ENCODE measurements at places on chromosomes 7 and 10. TPM values are rescaled to one million over a fixed set of nuclear protein-coding genes. Genes with fewer than 3 reads are reported as not detected.

- H3K27me3 ChIP-seq = no peaks in the 10 kb centered on the region
- no peak for DNase-seq
- H3K27ac ChIP-seq = no peak overlapping the region
- no peaks in the 10 kb centered on the region for H3K36me3 ChIP-seq
Measured at GRCh38 chr10:114777415-114777814, 44.2 kb upstream of the FHIP2A start.

The GDF2 gene
- total RNA-seq = not detected

The PDE1C gene
- total RNA-seq = not detected

DNA sequence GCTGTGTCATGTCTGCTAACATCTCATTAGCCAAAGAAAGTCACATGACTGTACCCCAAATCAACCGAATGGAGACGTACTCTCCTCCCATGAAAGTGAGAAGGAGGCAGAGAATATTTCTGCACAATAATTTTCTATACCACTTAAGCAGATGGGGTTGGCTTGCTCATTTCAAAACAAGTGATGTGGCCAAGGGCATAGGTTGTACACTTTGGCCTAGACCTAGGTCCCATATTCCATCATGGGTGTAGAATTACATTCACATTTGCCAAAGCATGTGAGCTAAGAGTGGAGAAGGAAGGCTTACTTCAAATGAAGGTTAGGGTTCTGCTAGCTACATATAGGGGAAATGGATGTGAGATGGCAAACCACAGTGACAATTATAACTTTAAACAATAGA lies 83.0 kb downstream of the ZNF365 start:
- peaks cover 8% of the 10 kb centered on the region for H3K4me1 ChIP-seq
- H3K27me3 ChIP-seq = peaks cover 2% of the 10 kb centered on the region
- DNase-seq = no peak

The HBP1 gene
- 24.2 TPM for total RNA-seq

DNA sequence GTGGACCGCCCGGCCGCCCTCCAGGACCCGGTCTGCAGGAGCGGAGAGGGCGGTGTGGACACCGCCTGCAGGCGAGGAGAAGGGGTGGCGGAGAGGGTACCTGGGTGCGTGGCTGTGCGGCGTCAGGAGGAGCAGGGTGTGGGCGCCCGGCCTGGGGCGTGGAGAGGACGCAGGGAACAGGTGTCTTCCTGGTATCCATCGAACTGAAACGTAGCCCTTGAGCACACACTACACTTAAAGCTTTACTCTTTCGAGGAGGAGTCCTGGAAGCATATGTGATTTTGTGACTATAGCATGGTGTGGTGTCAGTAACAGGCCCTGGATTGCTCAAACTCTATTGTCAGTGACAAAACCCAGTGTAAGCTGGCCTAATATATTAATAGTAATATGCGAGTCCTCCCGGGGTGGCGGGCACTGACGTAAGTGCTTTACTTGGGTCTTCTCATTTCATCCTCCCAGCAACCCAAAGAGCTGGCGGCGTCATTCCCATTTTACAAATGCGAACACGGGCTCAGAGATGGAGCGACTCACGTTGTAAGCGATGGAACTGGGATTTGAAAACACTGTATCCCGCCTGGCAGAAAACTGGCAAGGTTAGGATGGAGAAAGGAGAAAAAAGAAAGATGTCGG lies 508 bp upstream of the TECPR1 start:
- H3K27me3 ChIP-seq = no peaks in the 10 kb centered on the region
- peaks cover 8% of the 10 kb centered on the region for H3K4me1 ChIP-seq
- H3K36me3 ChIP-seq = no peaks in the 10 kb centered on the region
- H3K4me3 ChIP-seq = peak overlapping the region; percentile 68
- no peak for DNase-seq

DNA sequence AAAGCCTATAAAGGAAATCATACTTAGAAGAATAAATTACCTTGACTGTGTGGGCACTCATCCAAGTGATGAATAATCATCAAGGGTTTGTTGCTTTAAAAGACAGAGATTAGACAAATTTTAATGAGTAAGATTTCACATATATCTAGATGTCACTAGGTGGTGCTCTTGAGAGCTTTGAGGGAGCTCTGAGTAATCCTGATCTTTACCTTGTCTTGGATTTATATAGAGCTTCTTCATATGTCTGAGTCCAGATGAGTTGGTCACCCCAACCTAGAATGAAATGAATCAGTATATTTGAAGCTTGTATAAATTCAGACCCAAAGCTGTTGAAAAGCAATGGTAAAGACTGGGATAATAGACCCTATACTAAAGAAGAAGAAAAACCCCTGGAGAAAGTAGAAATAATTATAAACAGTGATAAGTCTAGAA lies 3.7 kb downstream of the AGR2 start:
- DNase-seq = no peak
- H3K27ac ChIP-seq = peak overlapping the region; percentile 13
- peaks cover 11% of the 10 kb centered on the region for H3K36me3 ChIP-seq
- no peaks in the 10 kb centered on the region for H3K27me3 ChIP-seq
- peaks cover 29% of the 10 kb centered on the region for H3K4me1 ChIP-seq

The VGF gene
- 1.3 TPM for total RNA-seq

The CNPY1 gene
- not detected for total RNA-seq

DNA sequence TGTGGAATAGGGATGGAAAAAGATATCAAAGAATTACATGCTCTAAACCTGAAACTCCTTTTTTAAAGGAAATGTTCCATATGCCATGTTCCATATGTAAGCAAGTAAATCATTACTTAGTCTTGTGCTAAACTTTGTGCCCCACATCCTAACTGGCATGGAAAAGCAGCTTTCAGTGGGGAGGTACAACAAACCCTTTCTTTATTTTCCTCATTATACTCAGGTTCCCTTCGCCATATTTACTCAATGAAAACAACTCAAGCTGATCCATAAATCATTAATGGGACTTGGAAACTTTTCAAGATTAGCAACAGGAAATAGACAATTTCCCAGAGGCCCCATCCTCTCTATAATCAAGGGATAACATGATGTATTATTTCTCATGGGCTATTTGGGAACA lies 56.0 kb downstream of the GSAP start:
- H3K4me1 ChIP-seq = peaks cover 16% of the 10 kb centered on the region
- no peaks in the 10 kb centered on the region for H3K27me3 ChIP-seq
- peak overlapping the region; percentile 57 for H3K27ac ChIP-seq
- no peak overlapping the region for H3K4me3 ChIP-seq

DNA sequence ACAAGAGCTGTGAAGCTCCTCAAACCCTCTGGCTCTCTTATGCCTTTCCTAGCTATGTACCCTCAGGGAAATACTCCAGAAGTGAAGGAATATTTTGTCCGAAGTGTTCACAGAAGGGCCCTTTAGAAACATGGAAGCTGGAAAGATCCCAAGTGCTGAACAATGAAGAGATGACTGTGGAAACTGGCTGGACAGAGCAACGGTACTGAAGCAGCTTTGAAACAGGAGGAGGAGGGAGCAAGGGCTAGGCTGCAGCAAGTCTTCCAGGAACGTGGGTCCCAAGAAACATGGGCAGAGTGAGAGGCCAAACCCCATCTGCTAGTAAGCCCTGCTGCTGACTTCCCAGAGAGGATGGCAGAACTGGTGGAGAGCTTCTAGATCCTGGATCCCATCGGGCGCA lies 3.0 kb upstream of the PSAP start:
- H3K4me1 ChIP-seq = peaks cover 10% of the 10 kb centered on the region
- no peak overlapping the region for H3K27ac ChIP-seq
- no peaks in the 10 kb centered on the region for H3K27me3 ChIP-seq

GRCh38 chr10:78416031-78417011 lies 382.7 kb downstream of the RPS24 start:
- DNase-seq = no peak
- no peaks in the 10 kb centered on the region for H3K36me3 ChIP-seq
- H3K4me1 ChIP-seq = peaks cover 7% of the 10 kb centered on the region

- no peak overlapping the region for H3K4me3 ChIP-seq
- H3K27me3 ChIP-seq = no peaks in the 10 kb centered on the region
- DNase-seq = no peak
- H3K27ac ChIP-seq = no peak overlapping the region
- H3K36me3 ChIP-seq = no peaks in the 10 kb centered on the region
- H3K4me1 ChIP-seq = no peaks in the 10 kb centered on the region
Measured at GRCh38 chr7:1861799-1862458, 191.9 kb downstream of the ELFN1 start.

DNA sequence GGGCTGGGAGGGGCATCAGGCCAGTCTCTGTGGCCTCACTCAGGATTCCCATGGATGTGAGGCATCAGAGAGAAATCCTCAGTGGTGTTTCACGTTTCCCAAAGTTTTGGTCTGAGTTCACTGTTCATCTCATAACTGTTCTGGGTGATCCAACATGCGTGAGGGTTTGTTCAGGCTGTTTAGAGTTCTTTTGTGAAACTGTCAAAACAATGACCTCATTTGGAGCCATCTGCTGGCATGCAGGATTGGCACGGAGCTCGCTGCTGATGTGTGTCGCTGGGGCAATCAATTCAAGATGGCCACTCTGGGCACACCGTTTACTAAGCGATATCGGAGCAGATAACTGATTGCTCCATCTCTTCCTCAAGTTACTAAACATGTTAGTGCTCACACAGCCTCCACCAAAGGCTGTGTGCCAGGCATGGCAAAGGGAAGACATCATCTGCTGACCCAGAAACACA lies 365.6 kb downstream of the WDR11 start:
- no peak for DNase-seq
- H3K36me3 ChIP-seq = no peaks in the 10 kb centered on the region
- no peaks in the 10 kb centered on the region for H3K4me1 ChIP-seq
- H3K27me3 ChIP-seq = no peaks in the 10 kb centered on the region
- H3K4me3 ChIP-seq = no peak overlapping the region

The CPN1 gene
- 24.9 TPM for total RNA-seq

DNA sequence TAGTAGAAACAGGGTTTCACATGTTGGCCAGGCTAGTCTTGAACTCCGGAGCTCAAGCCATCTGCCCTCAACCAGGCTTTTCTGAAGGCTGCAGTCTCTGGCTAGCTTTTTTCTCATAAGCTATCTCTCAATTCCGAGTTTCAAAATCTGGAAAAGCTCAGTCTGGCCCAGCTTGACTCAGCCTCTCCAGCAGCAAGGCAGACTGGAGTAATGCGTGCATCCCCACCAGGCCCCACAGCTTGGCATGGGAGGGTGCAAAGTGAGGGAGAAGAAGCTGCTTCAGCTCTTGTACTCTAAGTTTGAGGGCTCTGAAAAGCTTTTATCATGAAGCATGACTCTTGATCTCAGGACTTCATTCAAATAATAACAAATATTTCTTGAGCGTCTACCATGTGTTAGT lies 4.8 kb downstream of the DHTKD1 start:
- H3K27me3 ChIP-seq = no peaks in the 10 kb centered on the region
- no peak overlapping the region for H3K4me3 ChIP-seq
- H3K36me3 ChIP-seq = no peaks in the 10 kb centered on the region
- no peak overlapping the region for H3K27ac ChIP-seq

GRCh38 chr7:47373871-47374451 lies 207.9 kb downstream of the TNS3 start:
- H3K4me1 ChIP-seq = no peaks in the 10 kb centered on the region
- H3K27ac ChIP-seq = peak overlapping the region; percentile 69
- DNase-seq = no peak
- H3K36me3 ChIP-seq = peaks cover 5% of the 10 kb centered on the region
- H3K27me3 ChIP-seq = no peaks in the 10 kb centered on the region
- H3K4me3 ChIP-seq = no peak overlapping the region

The FAM3C gene
- total RNA-seq = 40.2 TPM

The PRPS1L1 gene
- not detected for total RNA-seq

DNA sequence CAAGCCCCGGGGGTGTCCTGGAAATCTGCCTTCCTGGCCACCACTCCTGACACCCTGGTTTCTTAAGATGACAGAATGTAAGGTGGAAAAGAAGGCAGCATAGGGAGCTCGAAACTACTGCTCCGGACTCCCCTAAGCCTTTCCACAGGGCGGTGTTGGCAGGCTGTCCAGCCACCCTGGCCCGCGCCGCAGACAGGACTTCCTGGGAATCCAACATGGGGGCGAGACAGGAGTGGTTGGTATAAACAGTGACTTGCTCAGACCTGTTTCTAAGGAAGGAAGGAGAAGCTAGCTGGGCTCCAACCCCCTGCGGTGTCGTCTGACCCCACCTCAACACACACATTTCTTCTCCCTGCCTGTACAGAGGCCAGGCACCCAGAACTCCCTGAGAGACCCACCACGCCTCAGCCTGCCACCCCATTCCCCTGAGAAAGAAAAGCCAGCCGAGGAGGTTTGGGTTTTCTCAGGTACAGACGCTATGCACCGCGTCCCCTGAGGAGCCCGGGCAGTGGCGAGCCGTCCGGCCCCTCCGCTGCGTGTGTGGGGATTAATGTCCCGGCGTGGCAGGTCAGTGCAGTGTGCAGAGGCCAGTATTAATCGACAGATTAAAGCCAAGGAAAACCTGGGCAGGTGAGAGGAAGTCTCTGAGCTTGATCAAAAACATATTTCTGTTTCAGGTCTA lies 349.6 kb upstream of the MKI67 start:
- DNase-seq = no peak
- H3K36me3 ChIP-seq = no peaks in the 10 kb centered on the region
- H3K27ac ChIP-seq = no peak overlapping the region

GRCh38 chr7:35670856-35671569 lies 23.9 kb downstream of the HERPUD2 start:
- DNase-seq = no peak
- no peaks in the 10 kb centered on the region for H3K27me3 ChIP-seq
- no peak overlapping the region for H3K4me3 ChIP-seq
- no peaks in the 10 kb centered on the region for H3K36me3 ChIP-seq

DNA sequence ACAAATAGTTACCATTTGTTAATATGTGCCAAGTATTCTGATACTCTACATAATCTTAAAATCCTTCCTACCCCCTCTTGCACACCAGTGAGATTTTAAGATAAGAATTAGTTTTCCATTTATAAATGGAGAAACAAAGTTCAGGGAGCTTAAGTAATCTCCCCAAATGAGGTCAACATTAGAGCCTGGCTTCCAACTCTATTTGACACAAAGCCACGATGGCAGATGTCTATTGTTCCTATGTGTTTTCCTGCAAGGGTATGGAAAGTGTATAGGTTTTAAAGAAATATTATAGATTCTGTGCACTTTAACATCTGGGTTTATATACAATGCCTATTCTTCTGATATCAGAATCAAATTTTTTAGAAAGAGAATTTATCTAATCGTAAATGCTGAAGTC lies 143.9 kb upstream of the SEMA3C start:
- no peak for DNase-seq
- H3K27me3 ChIP-seq = no peaks in the 10 kb centered on the region
- no peak overlapping the region for H3K4me3 ChIP-seq
- no peaks in the 10 kb centered on the region for H3K36me3 ChIP-seq
- H3K4me1 ChIP-seq = peaks cover 5% of the 10 kb centered on the region
- no peak overlapping the region for H3K27ac ChIP-seq

- H3K27me3 ChIP-seq = no peaks in the 10 kb centered on the region
- no peaks in the 10 kb centered on the region for H3K36me3 ChIP-seq
- H3K4me1 ChIP-seq = peaks cover 9% of the 10 kb centered on the region
- no peak for DNase-seq
- H3K4me3 ChIP-seq = no peak overlapping the region
Measured at GRCh38 chr10:12631787-12632562, 282.6 kb downstream of the CAMK1D start.

GRCh38 chr10:50600286-50600685 lies 23.5 kb downstream of the SGMS1 start:
- no peaks in the 10 kb centered on the region for H3K36me3 ChIP-seq
- H3K27me3 ChIP-seq = no peaks in the 10 kb centered on the region
- H3K27ac ChIP-seq = no peak overlapping the region
